ENCODE measurements at places on chromosomes 5 and 9.

- no peak for DNase-seq
These were observed 41.6 kb upstream of the PDE8B start for GRCh38 chr5:77168879-77169244.

DNA sequence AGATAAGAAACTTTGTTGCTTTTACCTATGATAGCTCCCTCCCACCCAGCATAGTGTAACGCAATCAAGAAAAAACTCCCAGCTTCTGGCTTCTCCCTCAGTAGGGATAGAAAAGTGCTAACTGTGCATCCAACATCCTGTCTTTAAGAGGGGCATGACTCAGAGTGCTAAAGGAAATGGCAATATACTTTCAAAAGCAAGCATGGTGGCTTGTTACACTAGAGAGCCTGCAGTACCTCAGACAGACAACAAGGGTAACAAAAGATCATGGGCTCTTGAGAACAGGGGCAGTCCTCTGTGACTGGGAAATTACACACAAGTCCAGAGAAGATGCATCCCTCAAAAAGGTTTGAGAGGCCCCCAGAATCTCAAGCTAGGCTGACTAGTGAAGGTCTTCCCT is 37.8 kb downstream of the PRELID2 start:
- peak; percentile 11 for DNase-seq

DNA sequence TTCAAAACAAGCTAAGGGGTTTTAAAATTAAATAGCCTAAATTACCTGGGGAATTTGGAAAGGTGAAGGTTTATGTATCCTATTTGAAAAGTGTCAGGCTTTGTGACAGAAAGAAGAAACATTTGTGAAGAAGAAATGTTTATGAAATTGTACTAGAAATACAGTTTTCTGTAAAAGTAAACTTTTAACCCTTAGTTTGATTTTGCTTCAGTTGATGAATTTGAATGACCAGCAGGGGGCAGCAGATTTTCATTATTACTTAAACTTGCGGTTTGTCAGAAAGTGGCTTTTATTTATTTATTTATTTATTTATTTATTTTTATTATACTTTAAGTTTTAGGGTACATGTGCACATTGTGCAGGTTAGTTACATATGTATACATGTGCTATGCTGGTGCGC is 58.1 kb downstream of the NNT start:
- peak; percentile 19 for DNase-seq

- DNase-seq = no peak
These were observed 262.9 kb upstream of the TRPM3 start for GRCh38 chr9:71384343-71384742.

GRCh38 chr5:150623878-150624216 is 16.6 kb upstream of the SYNPO start:
- no peak for DNase-seq

- no peak for DNase-seq
These were observed 760 bp downstream of the NPR3 start for GRCh38 chr5:32711681-32712480.

DNA sequence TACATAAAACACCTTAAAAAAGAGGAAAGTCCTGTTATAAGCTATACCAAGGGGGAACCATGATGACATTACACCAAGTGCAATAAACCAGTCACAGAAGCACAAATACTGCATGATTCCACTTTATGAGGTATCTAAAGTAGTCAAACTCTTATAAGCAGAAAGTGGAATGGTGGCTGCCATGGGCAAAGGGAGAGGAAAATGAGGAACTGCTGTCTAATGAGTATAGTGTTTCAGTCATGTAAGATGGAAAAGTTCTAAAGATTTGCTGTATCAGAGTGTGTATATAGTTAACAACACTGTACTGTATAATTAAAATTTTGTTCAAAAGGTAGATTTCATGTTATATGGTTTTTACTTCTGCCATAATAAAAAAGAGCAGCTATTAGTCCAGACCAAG is 34.6 kb upstream of the NR5A1 start:
- no peak for DNase-seq

- no peak for DNase-seq
These were observed 72.8 kb upstream of the MTAP start for GRCh38 chr9:21729648-21730047.

GRCh38 chr5:101991486-101991885 is 304.6 kb downstream of the SLCO4C1 start:
- DNase-seq = no peak

GRCh38 chr5:33556330-33557328 is 115.9 kb downstream of the TARS1 start:
- DNase-seq = no peak

- DNase-seq = no peak
These were observed 379.5 kb upstream of the EDIL3 start for GRCh38 chr5:84764227-84764626.

DNA sequence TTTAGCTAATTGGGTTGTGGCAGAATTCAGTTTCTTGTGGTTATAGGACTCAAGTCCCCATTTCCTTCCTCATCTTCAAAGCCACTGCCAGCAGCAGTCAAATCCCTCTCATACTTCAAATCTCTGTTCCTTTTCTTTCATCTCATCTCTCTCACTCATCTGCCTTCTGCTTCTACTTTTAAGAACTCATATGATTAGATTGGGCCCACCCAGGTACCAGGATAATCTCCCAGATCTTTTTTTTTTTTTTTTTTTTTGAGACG is 8.0 kb upstream of the REEP5 start:
- DNase-seq = peak; percentile 57

GRCh38 chr9:110255034-110255462 is 1.3 kb downstream of the TXN start:
- DNase-seq = no peak

- DNase-seq = no peak
These were observed 74.8 kb downstream of the CETN3 start for GRCh38 chr5:90334741-90335140.

Data from activated CD4-positive, alpha-beta T cell treated with anti-CD3 and anti-CD28 coated beads, Interleukin-2, Interleukin-4, amounts not matched to agents 100 ng/mL and 50 ng/mL, durations not matched to agents 16 hours and 8 hours (primary cell).